ENCODE measurements at places on chromosomes 2 and 18.

DNA sequence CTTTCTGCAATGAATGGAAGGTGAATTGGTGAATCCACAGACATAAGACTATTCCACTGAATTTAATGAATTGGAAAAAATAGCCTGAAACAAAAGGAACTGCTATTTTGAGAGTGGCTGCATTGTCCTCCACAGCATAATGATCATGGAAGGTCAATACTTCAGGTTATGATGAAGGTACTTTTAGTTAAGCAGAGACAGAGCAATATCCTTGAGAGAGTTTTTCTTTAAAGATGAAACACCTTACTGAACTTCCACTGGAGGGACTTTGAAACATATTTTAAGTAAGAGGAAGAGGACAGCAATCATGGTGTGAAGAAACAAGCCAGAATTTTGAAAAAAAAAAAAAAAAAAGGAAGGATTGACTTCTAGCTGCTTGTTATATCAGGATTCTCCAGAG is 68.8 kb upstream of the DPP10 start:
- no peak for DNase-seq

- no peak for DNase-seq
These were observed 452.7 kb upstream of the NRXN1 start for GRCh38 chr2:51484605-51485004.

- DNase-seq = no peak
These were observed 248.9 kb downstream of the TDRD15 start for GRCh38 chr2:21372654-21373053.

DNA sequence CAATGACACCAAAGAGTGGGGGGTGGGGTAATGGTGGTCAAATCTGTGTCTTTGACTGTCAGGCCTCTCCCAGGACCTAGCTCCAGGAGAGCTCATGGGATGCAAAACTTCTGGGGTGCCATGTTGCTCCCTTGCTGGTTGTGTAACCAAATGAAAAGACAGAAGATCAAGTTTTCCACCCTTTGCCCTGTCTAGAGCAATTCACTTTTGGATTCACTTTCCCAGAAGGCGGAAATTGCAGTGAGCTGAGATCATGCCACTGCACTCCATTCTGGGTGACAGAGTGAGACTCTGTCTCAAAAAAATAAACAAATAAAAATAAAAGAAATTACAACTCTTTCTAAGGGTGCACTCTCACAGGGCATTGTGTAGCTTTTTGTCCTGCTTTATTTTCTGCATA is 34.9 kb upstream of the PLA2R1 start:
- DNase-seq = no peak

DNA sequence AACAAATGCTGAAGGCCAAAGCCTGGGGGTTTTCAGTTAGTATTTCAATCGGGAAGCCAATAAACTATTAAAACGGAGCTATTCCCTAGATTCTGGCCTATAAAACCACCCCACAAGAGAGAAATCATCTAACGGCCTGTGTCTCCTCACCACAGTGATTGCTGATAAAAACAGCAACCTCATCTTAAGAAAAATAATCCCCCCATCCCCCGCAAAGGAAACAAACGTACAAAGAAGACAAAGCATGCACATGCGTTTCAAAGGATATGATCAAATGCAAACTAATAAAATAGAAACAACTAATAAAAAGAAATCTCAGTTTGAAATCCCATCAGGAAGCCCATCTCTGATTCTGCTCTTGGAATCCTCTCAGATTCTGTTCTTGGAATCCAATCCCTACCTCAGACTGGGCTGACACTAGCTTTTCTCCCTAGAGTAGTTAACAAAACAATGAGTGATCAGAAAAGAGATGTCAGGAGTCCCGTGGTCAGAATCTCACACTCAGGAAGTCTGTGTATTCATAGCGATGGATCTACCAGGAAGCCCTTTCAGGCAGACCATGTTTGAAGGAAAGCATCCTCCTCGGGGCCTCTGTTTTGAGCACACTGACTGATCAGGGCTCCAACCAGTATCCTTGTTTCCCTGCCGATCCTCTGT is 150.7 kb downstream of the THADA start:
- DNase-seq = no peak

DNA sequence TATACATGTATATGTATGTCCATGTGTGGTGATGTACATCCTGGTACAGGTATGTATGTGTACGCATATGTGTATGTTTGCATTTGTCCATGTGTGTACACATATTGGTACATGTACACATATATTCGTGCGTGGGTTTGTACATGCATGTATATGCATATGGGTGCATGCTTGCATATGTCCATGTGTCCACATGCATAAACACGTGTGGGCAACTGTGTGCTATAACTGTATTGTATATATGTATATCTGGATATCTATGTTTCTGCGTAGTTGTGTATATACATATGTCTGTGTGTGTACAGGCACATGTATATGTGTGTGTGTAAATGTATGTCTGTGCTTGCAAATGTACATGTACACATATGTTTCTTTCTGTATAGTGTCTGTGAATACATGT is 858.5 kb downstream of the CNTNAP5 start:
- DNase-seq = no peak

DNA sequence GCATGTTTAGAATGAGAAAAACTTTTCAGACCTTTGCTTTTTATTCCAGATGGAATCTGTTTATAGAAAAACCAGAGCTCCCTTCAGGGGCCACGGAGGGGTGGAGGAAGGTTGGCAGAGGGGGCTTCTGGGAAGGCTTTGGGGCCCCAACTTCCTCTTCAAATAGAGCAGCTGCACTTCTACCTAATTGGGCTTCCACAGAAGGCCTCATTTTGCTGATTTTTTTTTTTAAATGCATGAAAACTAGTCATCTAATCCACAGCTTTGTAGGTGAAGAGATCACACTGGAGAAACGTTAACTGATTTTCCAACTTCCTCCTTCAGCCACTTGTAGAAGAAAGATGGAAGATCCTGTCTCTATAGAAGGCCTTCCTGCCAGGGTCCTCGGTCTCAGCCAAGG is 181.8 kb downstream of the BCL11A start:
- DNase-seq = no peak

- DNase-seq = no peak
These were observed 16.4 kb downstream of the CRIM1 start for GRCh38 chr2:36371928-36372391.

All from putamen (tissue), 1 donor.